KBM-7 (cell line): ENCODE measurements at places on chromosomes 2 and 18.

DNA sequence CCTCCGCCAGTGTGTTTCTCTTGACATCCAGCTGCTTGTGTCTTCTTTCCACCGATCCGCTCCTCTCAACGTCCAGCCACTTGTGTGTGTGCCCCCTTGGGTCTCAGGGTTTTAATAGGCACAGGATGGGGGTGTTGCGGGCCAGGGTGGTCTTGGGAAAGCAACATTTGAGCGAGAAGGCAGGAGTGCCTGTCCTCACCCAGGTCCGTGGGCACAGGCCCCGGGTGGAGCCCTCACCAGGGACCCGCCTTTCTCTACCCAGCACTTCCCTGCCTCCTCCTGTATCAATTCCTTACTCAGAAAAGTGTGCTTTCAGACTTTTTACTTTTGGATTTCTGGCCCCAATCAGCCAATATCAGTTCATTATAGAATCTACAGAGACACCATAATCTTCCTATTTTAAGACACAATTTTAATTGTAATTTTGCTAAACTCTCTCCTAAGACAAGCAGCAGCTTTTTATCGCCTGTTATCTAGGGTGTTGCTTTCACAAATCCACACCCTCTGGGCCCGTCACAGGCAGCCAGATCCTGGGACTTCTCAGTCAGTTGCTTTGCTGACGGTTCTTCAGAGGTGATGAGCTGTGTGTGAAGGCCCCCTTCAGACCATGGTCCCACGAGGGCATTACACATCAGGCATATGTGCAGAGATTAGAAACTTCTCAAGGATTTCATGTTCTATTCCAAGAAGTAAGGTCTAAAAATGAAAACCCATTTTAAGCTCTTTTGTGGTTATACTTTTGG, 96.0 kb upstream of the FHL2 start:
- no peak for DNase-seq

DNA sequence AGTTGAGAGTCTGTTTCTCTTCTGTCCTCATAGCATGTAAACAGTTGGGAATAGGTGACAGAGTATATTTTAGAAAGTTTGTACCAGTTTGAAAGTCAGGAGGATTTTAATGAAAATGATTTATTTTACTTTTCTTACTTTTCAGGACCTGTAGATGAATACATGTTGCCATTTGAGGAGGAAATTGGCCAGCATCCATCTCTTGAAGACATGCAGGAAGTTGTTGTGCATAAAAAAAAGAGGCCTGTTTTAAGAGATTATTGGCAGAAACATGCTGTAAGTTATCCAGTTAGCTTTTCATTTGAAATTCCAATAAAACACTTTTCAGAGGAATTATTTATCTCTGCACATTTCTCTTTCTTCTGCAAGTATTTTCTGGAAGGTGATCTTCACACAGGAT, 81.1 kb downstream of the ACVR2A start:
- DNase-seq, result no peak

DNA sequence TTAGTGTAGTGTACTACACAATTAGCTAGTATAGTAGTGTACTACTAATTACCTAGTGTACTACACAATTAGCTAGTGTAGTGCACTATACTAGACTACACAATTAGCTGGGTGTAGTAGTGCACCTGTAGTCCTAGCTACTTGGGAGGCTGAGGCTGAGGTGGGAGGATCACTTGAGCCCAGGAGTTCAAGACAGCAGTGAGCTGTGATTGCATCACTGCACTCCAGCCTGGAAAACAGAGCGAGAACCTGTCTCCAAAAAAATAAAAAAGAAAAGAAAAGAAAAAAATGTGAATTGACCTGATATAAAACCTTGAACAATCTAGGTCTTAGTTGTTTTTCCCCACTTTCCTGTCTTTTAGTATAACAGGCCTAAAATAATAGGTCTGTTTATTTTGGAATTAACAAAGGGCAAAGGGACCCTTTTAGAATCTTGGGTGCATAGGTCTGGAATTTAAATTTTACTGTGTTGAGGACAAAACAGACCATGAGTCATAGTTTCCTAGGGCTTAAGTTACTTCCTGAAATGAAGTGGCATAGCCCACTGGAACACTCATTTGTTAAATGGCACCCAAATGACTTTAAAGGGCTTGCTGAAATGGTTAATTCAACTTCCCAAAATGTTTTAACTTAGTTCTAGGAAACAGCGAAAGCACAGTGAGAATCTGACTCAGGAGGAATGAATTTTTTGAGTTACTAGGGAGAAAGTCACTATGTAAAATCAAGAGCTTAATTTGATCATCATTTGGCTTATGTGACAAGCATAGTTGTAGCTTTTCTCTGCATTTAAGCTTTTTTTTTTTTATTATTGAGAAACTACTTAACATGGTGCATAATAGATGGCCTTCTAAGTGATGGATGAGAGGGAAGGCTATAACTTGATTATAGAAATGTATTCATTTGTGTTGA, 50.7 kb upstream of the ARL5A start:
- peak; percentile 82 for DNase-seq

DNA sequence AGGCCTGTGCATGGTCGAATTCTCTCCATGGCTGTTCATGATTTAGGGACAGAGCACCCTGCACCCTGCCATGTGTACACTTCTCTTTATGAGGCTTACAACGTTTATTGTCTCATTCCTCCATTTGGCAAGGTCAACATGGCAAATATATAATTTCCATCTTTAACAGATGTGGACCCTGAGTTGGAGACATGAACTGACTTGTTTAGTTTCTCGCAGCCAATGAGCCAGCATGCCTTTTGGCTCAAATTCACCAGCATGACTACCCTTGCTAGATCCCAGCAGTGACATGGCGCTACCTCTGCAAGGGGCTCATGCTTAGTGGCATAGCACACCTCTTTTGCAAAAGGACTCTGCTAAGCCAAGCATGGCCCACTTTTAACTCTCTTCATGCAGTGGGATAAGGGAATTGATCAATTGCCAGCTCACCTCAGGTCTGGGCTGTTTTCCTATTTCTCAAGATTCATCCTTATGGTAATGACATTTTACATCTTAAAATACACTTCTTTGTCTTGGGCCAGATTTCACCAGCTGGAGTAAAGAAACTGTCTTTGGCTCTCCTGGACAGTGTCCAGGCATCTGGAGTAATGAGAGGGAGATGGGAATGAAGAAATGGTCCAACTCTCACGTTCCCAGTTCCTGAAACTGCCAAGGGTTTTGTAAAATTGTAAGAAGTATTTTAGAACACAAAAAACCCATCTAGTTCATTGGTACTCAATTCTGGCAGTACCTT, 159.5 kb downstream of the SETBP1 start:
- DNase-seq, result no peak

- DNase-seq, result no peak
These were observed 5.5 kb downstream of the COL6A3 start for GRCh38 chr2:237408335-237409000.

DNA sequence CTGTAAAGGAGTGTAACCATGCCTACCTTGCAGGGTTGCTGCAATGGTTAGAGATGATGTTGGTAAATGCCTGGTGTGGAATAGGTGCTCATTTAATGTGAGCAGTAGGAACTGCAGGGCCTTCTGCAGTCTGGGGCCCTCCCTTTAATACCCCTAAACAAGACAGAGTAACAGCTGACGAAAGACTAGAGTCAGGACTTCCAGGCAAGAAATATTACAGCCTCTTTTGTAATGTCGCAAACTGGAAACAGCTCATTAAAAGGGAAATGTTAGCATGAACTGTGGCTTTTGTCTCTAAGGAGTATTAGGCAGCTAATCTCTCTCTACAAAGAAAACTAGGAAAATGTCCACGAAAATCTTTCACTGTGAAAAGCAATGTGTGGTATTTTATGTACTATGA, 26.0 kb downstream of the MARCO start:
- no peak for DNase-seq

DNA sequence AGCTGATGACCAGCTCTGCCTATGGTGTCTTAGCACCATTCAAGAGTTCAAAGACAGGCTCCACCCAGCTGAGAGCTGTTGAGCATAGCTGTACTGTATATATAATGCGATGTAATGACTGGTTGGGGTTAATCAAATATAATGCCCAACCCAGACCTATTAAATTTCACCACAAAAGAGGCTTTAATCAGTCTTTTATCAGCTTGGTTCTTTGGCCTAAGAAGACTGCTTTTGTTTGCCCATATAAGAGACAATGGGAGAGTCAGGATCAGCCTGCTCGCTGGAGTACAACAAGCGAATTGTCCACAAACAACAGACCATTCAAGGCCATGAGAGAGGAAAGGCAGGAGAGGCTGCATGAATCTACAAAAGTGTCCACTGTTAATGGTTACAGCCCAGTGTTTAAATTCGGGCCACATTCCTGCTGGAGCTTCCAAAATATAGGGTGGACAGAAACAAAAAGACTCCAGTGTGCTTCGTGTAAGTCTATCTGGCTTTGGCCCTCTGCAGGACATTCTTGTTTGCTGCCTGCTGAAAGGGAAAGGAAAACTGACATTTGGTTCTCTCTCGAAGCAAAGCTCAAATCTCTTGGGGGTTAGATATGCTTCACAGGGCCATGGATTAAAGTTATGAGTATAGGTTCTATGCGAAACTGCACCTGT, 299.0 kb upstream of the FBXO11 start:
- no peak for DNase-seq

GRCh38 chr2:719191-719590, 42.0 kb upstream of the TMEM18 start:
- DNase-seq, result no peak

GRCh38 chr18:179499-179898, 21.1 kb downstream of the USP14 start:
- DNase-seq, result no peak

DNA sequence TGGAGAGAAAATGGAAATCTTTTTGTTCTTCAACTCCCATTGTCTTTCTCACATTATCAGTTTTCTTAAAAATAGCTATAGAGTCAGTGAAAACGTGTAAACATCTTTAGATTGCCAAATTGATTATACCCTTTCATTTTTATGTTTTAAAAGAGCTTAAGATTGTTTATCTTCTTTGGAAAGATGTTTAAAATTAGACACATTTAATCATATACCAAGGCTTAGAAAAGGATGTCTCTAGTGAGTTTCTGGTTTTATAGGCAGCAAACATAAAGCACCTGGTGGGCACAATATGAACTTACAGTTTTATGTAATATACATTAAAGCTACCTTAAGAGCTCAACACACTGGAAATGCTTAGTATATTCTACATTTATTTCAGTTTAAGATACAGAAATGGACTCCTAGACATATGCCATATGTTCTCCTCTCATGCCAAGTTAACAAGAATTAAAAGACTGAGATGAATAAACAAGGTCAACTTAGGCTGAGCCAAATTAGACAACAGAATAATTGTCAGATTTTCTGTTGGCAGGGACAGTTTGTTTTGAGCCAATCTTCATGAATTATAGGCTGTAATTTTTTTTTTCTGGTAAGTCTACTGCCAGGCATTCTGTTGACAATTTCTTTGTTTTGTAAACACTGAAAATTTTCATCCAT, 112.7 kb downstream of the OTX1 start:
- DNase-seq, result no peak

- DNase-seq, result no peak
These were observed 1.7 kb upstream of the AQP12A start for GRCh38 chr2:240689975-240690374.

- DNase-seq, result no peak
These were observed 12.3 kb downstream of the FBLN7 start for GRCh38 chr2:112150447-112150846.

DNA sequence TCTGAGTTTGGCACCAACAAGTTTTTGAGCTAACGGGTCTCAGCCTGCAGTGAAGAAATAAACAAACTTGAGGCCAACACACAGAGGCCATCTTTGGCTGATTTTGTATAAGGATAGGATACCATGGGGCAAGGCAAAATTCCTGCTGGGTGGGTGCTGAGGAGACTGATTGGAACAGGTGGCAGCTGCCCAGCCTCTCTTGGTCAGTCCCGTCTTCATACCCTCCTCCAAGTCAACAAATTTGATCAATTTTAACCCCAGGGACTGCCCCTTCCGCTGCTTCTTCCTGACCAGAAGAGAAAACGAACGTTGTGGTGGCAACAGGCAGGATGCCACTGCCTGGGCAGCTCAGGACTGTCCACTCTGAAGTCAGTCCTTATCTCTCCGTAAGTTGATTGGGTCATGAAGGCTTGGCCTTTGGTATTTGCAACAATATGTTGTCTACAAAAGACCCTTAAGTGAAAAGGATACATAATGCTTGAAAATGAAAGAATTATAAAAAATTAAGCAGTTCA, 139.3 kb downstream of the SPP2 start:
- no peak for DNase-seq

GRCh38 chr2:228763379-228763981, 507.6 kb downstream of the PID1 start:
- DNase-seq, result no peak

DNA sequence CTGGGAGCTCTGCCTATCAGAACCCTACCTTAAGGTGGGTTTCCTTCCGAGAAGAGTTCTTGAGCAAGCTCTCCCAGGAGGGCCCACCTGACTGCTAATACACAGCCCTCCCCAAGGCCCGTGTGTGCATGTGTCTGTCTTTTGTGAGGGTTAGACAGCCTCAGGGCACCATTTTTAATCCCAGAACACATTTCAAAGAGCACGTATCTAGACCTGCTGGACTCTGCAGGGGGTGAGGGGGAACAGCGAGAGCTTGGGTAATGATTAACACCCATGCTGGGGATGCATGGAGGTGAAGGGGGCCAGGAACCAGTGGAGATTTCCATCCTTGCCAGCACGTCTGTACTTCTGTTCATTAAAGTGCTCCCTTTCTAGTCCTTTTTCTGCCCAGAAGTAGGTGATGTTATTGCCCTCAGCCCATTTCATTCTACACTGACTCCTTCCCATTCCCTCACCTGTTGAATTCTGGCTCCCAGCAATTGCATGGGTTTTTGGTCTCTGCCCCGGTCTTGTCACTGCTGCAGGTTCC, 6.5 kb downstream of the TMEM37 start:
- no peak for DNase-seq

GRCh38 chr2:55152475-55153412, 79.3 kb downstream of the CLHC1 start:
- DNase-seq, result no peak

- DNase-seq, result no peak
These were observed 3.5 kb downstream of the DNPEP start for GRCh38 chr2:219384083-219384713.

DNA sequence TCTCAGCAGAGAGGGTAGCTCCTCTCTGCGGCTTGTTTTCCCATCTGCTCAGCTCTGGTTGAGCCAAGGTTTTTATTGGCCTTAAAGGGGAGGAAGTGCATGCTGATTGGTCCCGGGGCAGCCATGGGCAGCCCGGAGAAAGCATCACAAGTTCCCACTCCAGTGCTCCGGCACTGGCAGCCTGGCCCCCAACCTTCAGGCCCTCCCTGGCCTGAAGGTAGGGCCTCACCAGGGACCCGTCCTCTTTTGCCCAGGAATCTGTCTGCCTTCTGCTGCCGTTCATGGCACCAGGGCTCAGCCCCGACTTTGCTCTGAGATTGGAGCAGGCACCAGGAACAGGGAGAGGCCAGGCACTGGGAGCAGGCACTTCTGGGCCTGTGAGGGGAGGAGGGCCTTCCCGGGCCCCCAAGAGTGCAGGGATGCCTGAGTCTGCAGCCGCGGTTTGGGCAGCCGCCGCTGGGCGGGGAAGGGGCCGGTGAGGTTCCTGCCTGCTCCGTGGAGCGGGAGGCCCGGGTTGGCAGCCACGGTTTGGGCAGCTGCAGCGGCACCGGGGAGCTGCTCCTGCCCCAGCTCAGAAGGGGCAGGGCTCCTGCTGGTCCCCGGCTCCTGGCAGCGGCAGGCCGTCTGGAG, 17.5 kb upstream of the ILKAP start:
- DNase-seq, result no peak

GRCh38 chr2:26196683-26197418, 24.0 kb downstream of the GAREM2 start:
- peak; percentile 70 for DNase-seq
